ENCODE measurements at places on chromosomes 3 and 15.

- DNase-seq, result no peak
These were observed 24.1 kb upstream of the STT3B start for GRCh38 chr3:31508452-31509146.

- no peak for DNase-seq
These were observed 19.4 kb upstream of the ATP8B4 start for GRCh38 chr15:50138391-50138790.

DNA sequence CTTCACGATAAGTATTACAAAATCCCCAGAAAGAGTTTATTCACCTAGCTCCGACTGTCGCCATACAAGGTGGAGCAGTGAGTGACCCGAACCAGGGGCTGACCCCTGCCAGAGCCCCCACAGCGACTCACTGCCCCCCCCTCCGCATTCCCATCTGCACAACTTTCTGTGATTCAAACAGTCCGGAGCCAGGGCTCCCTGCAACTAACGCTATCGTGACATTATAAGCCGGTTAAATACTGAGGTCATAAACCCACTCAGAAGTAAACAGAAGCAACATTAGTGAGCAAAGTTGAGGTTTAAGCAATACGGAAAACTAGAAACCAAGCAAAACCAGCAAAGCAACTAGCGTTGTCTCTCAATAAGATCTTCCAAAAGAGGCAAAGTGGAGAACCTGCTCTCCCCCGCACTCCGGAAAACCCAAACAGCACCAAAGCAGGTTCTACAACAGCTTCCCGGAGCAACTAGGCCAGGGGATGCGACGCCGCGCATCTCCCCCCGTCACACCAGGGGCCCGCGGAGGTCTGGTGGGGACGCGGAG is 642 bp downstream of the SCAP start:
- DNase-seq, result peak; percentile 43

DNA sequence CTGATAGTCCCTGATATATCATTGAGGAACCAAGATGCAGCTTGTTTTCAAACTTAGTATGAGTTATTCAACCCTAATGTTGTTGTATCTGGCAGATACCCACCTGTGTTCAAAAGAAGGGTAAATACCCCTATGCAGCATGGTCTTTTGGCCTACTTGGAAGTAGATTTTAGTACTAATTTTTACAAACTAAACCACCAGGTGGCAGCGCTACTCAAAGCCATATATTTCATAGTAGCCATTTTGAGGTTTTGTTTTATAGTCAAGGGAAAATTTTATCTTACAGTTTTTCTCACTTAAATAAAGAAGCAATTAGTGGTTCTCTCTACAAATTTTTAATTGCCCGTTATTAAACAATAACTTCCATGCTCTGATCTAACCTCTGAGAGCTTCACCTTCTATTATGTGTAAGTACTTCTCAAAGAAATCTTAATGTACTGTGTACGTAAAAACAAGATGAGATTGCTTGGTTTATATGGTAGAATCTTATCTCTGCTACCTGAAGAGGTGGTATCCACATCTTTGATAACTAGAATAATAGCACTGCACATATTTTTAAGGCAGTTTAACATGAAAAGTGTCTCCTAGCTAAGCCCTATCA is 31.5 kb upstream of the MLF1 start:
- peak; percentile 39 for DNase-seq

DNA sequence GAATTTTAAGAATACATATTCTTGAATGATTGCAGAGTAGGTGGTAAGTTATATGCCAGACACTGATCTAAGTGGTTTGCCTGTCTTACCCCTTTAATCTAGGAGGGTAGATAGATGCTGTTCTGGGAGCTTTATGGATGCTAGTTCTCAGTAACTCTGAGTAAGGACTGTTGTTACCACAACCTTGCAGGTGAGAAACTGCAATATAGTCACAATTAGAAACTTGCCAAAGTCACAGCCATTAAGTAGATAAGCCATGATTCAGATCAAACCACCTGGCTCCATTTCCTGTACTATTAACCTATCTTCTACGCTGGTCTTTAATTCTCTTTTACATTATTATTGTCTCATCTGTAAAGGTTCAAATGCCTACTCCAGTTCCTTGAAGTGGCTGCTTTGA is 46.8 kb downstream of the UBE2E2 start:
- no peak for DNase-seq

- peak; percentile 41 for DNase-seq
These were observed 507 bp downstream of the SLC12A6 start for GRCh38 chr15:34336991-34337556.

DNA sequence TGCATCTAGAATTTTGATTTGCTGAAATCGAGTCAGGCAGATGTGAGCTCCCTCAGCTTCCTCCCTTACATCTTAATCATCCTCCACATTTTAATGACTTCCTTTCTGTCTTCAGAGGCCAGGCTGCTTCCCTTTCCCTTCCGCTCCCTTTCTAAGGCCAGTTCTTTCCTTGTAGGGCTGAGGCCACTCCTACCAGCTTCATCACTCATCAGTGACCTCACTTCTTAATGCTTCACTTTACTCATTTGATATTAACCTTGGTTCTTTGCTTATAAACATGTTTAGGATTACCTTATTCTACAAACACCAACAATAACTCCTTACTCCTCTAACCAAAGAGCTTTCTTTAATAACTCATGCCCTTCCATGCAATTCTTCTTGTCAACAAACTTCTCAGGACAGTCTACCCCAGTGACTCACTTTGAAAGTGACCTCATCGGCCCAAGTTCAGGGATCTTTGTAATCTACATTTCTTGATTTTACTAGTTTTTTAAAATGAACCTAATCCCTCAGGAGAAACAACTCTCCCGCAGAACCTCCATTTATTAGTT is 23.9 kb downstream of the ILDR1 start:
- DNase-seq, result no peak

DNA sequence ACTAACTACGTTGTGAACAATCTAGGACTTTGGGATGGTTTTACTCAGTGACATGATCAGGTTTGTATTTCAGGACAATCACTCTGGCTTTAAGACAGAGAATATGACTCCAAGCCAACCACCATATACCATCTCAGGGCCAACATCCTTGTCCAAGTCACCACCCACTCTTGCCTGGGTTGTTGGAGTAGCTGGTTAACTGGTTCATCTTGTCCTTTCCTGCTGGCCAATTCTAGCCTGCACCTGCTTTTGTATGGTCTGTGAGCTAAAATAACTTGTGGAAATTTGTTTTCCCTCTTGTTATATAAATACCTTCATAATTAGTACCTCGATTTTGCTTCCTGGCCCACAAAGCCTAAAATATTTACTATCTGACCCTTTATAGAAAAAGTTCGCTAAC is 306.8 kb upstream of the STT3B start:
- DNase-seq, result no peak
